ENCODE measurements at places on chromosomes 16 and 17.

DNA sequence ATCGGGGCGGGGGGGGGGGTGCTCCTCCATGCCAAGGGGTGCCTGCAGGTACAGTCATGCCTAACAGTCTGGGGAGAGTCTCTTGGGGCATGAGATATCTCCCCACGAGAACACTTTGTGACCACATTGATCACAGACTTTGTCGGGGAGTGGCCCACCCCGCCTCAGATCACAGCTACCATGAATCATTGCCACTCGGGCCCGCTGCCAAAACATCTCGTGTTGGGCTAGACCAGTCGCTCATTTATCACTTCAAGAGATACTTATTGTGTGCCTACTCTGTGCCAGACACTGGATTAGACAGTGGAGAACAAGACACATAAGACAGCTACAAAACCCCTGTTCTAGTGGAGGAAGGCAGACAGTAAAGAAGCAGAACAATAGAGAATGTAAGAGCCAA is 72.6 kb downstream of the CLEC16A start:
- DNase-seq: no peak

- no peak for DNase-seq
Observed at GRCh38 chr17:5241861-5242671, 7.4 kb upstream of the SCIMP start.

GRCh38 chr17:28726226-28726626 is at the start of gene TLCD1:
Gene TLCD1, minus strand, starts transcription at chr17:28726233. Its CDS starts 136 bp downstream, at chr17:28726097.
- peak; percentile 59 for DNase-seq

GRCh38 chr17:50147841-50148225 is 2.6 kb downstream of the PPP1R9B start:
- DNase-seq: no peak

DNA sequence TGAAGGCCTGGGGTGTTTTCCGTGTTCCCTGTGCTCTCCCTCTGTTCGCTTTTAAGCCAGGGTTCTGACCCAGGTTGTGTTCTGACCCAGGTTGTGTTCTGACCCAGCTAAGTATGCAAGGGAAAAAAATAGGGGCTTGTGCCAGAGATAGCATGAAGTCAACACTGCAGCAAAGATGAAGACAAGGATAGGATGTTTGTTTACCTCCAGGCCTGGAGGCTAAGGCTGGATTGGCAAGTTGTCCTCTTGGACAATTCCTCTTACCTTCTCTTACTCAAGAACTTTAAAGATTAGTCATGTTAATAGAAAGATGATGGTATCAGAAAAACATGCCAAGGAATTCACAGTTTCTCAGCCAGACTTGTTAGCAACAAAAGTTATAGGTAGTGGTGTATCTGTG is 19.4 kb downstream of the LYRM9 start:
- DNase-seq: no peak

DNA sequence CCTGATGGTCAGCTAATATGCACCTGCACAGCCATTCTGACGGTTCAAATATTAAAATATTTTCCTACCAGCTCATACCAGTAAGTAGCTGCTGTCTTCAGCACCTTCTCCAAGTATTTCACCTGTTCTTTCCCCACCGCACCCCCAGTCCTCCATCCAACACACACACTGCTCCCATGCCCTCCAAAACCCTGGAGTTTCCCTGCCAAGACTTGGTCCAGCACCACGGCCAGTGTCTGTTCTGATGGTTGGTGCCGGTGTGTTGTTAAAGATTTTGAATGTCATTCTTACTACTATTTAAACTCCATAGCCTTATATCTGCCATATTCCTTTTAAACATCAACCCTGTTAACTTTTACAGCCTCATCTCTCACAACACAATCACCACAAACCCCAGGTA is 142.4 kb downstream of the GSG1L start:
- DNase-seq: no peak

GRCh38 chr16:85921026-85921425 is 22.1 kb downstream of the IRF8 start:
- no peak for DNase-seq

DNA sequence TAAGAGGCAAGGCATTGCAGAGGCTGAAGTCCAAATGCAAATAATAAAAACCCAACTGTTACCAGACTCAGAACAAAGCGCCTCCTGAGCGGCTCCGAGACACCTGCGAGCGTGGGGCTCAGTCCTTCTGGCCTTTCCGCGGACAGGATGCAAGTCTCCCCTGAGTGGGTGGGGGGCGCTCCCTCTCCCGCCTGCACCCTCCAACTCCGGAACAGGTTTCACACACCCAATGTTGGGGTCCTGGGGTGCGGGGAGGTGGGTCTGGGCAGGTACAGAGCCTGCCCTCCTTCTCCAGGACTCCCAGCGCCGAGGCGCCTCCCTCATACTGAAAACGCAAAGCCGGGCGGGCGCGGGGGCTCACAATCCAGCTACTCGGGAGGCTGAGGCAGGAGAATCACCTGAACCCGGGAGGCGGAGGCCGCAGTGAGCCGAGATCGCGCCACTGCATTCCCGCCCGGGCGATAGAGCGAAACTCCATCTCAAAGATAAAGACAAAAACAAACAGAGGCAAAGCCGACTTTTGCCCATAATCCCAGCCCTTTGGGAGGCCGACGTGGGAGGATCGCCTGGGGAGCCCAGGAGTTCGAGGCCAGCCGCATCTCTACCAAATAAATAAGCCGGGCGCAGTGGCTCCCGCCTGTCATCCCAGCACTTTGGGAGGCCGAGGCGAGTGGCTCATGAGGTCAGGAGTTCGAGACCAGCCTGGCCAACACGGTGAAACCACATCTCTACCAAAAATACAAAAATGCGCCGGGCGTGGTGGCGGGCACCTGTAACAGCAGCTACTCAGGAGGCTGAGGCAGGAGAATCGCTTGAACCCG is 893 bp downstream of the GINS2 start:
- no peak for DNase-seq

DNA sequence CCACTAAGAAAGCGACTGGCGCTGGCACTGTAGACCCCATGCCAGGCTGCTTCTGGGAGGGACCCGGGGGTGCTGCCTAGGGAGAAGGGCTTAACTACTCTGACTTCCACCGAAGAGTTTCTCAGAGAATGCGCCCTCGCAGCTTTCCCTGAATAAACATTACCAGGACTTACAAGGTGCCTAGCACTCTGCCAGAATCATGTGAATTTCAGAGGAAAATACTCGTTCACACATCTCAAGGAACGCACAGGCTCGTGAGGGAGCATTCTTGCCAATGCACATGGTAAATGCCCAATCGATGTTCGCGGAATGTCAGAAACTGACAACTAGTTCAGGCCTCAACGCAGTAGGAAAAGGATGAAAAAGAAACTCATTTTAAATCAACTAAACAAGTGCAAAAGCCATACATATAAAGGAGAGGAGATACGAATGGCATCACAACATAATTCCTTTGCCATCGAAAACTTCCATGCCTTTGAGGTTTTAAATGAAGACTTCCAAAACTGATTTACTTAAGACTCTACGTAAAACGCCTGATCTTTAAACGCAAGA is 999 bp downstream of the CMC2 start:
- DNase-seq: no peak

GRCh38 chr16:4537376-4538343 is 913 bp downstream of the CDIP1 start:
- DNase-seq: no peak

DNA sequence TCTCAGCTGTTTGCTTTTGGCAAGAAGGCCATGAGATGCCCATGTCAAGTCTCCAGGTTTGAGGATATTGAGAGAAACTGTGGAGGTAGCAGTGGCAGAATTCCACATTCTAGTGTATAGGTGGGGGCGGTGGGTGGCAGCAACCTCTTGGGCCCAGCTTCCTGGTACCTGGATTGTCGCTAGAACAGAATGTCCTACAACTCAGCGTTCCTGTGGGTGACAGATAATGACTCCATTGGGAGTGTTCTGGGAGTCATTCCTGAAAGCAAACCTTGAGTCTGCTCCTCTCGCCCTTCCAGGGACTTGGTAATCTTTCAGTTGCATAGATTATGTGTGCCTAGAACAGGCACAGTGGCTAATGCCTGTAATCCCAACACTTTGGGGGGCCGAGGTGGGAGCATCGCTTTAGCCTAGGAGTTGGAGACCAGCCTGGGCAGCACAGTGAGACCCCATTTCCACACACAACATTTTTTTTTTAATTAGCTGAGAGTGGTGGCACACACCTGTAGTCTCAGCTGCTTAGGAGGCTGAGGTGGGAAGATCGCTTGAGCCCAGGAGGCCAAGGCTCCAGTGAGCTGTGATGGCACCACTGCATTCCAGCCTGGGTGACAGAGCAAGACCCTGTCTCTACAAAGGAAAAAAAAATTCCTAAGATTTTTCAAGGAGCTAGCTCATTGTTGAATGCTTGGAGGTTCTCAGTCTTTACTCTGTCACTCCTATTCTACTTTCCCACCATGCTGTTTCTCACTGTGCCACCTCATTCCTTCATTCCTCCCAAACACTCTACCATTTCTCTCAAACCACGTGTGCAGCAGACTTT is 37.9 kb upstream of the METTL16 start:
- DNase-seq: no peak
